ENCODE measurements at places on chromosomes 13 and 19. TPM values are rescaled to one million over a fixed set of nuclear protein-coding genes. Genes with fewer than 3 reads are reported as not detected.

Gene MRPL4
- 174 TPM for total RNA-seq

Gene LHB
- total RNA-seq, result not detected

Gene IL4I1
- total RNA-seq, result 0.13 TPM

Gene ELOF1
- total RNA-seq, result 150 TPM

Gene DOCK9
- total RNA-seq, result 58.1 TPM

Gene SYNE4
- total RNA-seq, result not detected

Gene PSG1
- 0.27 TPM for total RNA-seq

DNA sequence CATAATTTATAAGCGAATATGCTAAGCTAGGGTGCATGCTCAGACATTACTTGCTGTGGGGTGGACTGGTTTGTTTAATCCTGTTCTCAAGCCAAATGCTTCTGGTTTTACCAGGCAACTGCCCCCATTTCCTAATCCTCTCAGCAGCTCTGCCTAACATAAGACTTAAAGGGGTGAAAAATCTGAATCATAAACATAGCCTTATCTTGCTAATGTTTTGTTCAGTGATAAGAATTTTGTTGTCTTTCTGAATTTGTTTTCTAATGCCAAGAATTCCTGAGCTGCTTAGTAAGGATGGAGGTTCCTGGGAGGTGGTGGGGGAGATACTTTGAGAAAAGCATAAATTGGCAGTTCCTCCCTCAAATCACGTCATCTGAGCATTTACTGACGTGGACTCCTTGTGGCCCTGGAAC lies 42.7 kb downstream of the ING1 start:
- no peak for DNase-seq

GRCh38 chr19:13861714-13862531 lies 15.0 kb upstream of the NANOS3 start:
- peak; percentile 91 for DNase-seq

GRCh38 chr13:101144808-101145419 lies 271.4 kb downstream of the NALCN start:
- peak; percentile 41 for DNase-seq

- no peak for DNase-seq
These were observed 2.0 kb upstream of the LILRB2 start for GRCh38 chr19:54282686-54283470.

DNA sequence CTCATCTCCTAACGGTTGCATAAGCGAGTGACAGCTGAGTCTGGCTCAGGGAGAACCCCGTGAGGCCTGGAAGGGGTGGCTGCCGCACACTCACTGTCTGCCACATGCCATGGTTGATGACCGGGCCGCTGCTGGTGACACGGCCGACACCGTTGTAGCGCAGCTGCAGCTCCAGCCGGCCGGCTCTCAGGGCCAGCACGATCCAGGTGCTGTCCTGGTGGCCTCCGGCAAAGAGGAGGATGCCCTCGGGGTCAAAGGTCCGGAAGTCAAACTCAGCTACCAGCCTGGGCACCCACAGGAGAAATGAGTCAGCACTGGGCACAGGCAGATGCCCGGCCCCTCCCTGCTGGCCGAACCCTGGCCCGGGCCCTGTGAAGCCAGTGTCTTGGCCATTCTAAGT lies 31.7 kb downstream of the GAS6 start:
- DNase-seq, result no peak

GRCh38 chr13:99958406-99959126 lies 13.0 kb downstream of the ZIC5 start:
- DNase-seq, result no peak
